Foreskin melanocyte (primary cell): ENCODE measurements at places on chromosomes 13 and 19.

GRCh38 chr19:9991425-9992191, 18.7 kb downstream of the COL5A3 start:
- no peak for DNase-seq

GRCh38 chr19:41638641-41639081, 11.8 kb upstream of the CEACAM4 start:
- no peak for DNase-seq

- no peak for DNase-seq
Measured at GRCh38 chr13:84648069-84648640, 765.9 kb upstream of the SLITRK1 start.

DNA sequence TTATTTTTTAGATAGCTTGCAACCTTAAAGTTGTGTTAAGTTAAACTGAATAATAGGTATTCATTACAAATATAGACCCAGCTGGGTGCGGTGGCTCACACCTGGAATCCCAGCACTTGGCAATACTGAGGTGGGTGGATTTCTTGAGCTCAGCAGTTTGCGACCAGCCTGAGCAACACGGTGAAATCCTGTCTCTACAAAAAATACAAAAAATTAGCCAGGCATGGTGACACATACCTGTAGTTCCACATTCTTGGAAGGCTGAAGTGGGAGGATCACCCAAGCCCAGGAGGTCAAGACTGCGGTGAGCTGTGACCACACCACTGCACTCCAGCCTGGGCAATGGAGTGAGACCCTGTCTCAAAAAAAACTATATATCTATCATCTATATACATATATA, 386.5 kb downstream of the PCDH17 start:
- DNase-seq = no peak

GRCh38 chr13:48315969-48316650, 12.6 kb downstream of the RB1 start:
- DNase-seq = peak; percentile 64

GRCh38 chr19:5881543-5882299, 11.4 kb upstream of the FUT5 start:
- no peak for DNase-seq

DNA sequence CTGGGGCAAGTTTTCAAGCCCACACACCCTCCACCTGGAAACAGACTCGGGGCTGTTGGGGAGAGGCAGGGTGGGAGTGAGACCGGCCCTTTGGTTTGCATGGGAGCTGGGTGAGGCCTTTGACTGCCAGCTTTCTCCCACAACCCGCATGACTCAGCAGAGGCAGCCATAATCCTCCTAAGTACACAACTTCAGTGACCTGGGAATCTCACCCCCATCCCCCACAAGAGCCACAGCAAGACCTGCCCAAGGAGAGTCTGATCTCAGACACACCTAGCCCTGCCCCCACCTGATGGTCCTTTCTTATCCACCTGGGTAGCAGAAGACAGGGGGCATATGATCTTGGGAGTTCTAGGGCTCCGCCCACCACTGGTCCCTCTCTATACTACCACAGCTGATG, 1615.4 kb downstream of the EFNB2 start:
- no peak for DNase-seq

GRCh38 chr13:63693696-63694095, 2278.0 kb upstream of the PCDH20 start:
- no peak for DNase-seq

DNA sequence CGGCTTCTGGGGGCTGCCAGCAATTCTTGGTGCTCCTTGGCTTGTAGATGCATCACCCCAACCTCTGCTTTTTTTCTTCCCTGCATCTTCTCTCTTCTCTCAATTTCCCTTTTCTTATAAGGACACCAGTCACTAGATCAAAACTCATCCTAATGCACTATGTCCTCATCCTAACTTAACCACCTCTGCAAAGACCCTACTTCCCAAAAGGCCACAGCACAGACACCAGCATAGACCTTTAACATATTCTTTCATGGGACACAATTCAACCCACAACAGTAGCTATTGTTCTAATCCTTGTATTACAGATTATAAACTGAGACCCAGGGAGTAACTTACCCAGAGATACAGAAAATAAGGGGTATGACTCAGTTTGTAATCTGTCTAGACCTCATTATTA, 47.0 kb downstream of the RUBCNL start:
- no peak for DNase-seq

GRCh38 chr13:99040536-99041131, 62.8 kb upstream of the DOCK9 start:
- DNase-seq = no peak

DNA sequence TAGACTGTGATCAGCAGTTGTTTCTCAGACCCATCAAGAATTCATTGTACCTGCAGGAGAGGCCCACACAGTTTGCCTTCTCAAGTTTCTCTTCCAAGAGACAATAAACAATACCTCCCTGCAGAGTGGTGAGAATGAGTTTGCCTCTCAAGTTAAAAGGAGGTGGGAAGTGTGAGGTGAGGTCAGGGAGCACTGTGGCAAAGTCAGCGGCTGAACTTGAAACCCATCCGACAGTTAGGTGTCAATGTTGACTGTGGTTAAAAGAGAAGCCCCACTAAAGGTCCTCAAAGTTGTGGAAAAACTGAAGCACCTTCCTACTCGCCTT, 72.9 kb upstream of the TSC22D1 start:
- DNase-seq = no peak

DNA sequence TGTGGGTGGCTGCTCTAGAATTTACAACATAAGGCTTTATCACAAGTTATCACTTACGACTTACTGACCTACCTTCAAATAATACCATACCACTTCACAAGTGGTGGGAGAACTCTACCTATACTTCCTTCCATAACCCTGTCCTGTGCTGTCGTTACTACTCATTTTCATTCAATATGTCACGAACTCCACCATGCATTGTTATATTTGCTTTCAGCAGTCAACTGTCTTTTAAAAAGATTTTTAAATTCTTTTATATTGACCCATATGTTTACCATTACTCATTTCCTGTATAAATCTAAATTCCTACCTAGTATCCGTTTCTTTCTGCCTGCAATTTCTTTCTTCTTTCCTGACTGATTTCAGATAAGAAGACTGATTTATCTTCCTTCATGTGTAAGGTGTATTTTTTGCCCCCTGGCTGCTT, 200.0 kb downstream of the KLF12 start:
- DNase-seq = no peak

- no peak for DNase-seq
Measured at GRCh38 chr19:929891-930258, 4.0 kb downstream of the ARID3A start.

DNA sequence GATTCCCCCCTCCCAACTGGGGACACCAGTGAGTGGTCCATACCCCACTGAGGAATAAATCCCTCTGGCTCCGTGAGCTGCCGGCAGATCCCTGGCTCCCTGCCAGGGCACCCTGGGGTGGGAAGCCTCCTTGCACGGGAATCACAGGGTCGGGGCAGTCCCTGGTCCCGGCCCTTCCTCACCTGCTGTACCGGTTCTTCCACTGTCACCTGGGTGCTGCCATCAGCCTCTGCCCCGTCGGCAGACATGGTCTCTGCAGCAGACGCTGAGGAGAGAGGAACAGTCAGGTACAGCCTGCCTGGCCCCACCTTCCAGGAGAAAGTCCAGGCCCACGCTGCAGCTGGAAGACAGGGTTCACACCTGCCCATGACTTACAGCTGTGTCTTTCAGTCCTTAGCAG, 6.3 kb downstream of the PLIN3 start:
- DNase-seq = no peak

GRCh38 chr13:79533781-79534400, 52.9 kb downstream of the NDFIP2 start:
- no peak for DNase-seq

GRCh38 chr19:4473011-4473762, 1.1 kb downstream of the HDGFL2 start:
- DNase-seq = no peak

DNA sequence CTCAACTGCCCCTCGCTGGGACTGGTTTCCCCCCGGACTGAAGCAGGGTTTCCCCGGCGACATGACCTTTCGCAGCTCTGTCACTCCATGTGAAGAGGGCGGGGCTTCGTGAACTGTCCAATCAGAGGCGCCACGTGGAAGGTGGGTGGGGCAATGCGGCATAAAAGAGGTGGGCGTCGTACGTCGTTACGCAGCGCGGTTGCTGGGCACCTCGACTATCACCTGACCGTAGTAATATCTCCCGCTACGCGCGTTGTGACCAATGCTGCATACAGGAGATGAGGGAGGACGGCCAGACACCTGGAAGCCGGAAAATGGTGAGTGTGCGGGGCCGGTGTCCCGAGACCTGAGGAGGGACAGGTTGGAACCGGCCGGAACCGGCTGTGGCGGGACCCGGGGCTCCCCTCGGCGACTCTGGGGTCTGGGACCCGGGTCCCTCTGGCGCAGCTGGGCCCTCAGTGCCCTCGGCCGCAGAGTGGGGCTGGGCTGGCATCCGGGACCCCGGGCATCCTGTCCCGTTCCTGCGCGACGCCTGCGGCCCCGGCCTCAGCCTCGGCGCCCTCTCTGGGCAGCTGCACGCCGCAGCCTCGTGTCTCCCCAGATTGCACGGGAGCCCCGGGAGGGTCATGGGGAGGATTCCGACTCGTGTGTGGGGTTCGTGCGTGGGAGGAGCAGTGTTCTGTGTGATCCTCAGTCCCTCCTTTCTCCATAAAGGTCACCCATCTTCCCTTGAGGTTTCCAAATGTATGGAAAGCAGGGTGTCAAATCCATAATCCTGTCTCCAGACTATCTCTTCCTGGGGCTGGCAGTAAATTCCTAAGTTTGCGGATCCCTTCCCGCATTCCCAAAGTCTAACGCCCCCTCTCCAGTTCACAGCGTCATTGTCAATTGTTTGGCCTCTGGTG, 32.2 kb downstream of the ZNF136 start:
- no peak for DNase-seq
